ENCODE measurements at places on chromosomes 5 and 9. TPM values are rescaled to one million over a fixed set of nuclear protein-coding genes. Genes with fewer than 3 reads are reported as not detected.

Gene PDGFRB
- total RNA-seq = 12.8 TPM

Gene LHX3
- not detected for total RNA-seq

Gene LCN12
- total RNA-seq = 30.3 TPM

Gene VLDLR
- total RNA-seq = 2.0 TPM

Gene TICAM2
- 2.1 TPM for total RNA-seq

Gene PCDHB16
- 0.58 TPM for total RNA-seq

Gene ANKRD20A1
- 0.48 TPM for total RNA-seq

Gene BOD1
- total RNA-seq = 12.1 TPM

Gene CXCL14
- 4.8 TPM for total RNA-seq
